GM20000 (cell line): ENCODE measurements at places on chromosomes 16 and 17.

DNA sequence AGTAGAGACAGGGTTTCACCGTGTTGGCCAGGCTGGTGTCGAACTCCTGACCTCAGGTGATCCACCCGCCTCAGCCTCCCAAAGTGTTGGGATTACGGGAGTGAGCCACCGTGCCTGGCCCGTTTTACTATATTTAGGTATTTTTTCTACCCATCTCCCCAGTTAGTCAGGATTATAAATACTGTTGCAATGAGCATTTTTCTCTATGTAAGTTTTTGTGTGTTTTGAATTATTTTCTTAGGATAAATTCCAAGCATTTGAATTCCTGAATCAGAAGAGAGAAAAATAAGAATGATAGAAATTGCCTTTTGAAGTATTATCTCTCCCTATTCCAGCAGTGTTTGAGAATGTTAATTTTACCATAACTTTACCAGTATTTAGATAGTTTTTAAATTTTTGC lies 36.6 kb downstream of the KIAA0513 start:
- DNase-seq, result no peak

- DNase-seq, result no peak
Measured at GRCh38 chr16:85072947-85073346, 39.3 kb downstream of the CIBAR2 start.

DNA sequence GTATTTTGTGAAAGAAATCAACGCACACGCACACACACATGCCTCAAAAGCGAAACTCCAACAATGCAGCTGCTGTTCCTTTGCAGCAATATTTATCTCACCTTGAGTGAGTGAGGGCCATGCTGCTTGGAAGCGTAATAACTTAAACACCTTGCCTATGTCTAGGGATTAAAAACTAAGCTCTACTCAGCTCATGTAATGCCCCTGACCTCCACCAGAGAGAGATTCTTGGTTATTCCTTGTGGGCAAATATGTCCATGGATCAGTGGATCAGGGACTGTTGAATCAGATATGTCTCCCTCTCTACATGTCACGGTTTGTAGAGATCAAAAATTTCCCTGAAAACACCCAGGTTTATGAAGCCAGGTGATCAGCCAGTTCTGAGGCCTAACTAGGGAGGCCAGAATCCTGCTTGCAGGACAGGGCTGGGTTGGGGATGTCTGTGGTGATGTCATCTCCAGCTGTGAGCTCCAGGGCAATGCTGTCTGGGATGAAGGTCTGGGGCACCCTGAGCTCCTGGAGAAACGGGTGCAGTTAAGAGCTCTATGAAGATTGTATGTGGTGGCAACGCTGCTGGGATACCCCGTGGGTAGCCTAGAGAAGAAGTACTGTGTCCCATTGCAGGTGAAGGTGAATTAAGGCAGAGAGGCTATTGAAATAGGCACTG lies 149.4 kb downstream of the KCNJ12 start:
- DNase-seq, result no peak

GRCh38 chr17:48194097-48194550 lies 86.6 kb downstream of the SNX11 start:
- DNase-seq, result no peak

DNA sequence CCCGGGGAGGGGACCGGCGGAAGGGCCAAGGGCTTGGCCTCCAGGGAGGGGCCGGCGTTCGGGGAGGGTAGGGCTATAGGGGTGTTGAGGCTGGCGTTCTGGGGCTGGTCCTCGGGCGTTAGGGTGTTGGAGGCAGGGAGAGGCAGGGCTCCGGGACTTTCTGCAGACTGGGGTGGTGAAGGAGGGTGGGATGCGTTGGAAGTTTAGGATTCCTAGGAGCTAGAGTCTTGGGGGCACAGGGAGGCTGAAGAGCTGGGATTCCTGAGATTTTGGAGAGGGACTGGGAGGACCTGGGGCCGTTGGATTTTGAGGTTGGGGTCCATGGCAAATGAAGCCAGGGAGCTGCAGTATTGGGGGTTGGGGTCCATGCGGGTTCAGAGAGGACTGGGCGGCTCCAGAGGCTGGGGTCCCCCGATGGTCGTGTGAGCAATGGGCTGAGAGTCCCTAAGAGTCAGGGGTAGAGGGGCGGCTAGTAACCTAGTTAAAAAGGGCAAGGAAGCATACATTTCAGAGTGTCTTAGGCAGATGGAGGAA lies 740 bp downstream of the NFATC2IP start:
- DNase-seq, result no peak

- DNase-seq, result no peak
Measured at GRCh38 chr17:58446086-58446485, 28.8 kb upstream of the RNF43 start.

GRCh38 chr16:10754941-10755340 lies 11.3 kb downstream of the NUBP1 start:
- DNase-seq, result no peak

GRCh38 chr17:40064971-40065768 lies 2.4 kb downstream of the THRA start:
- no peak for DNase-seq

- no peak for DNase-seq
Measured at GRCh38 chr16:84665359-84665758, 17.0 kb downstream of the KLHL36 start.

DNA sequence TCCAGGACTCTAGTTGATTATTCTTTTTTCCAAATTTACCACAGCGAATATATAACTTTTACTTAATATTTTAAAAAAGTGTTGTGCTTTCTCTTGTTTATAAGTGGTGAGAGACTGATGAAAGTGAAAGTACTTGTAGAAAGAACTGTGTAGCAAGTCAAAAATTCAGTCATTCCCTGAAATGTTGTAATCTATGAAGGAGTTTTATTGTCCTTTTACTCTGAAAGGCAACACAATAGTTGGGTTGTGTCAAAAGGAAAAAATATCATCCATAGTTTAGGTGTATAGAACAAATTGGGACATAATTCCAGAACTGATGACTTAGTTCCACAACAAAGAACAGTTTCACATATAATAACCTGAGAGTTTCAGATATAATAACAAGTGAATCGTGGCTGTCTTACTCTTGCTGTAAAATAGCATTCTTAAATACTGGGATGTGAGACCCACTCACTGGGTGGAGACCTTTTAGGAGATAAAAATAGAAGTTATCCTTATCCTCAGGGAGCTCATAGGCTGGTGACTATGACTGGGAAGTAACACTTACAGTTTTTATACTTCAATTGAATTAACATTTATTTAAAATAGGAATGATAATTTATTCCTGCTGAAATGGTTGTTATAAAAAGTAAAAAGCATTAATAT lies 20.6 kb downstream of the CYB5B start:
- DNase-seq, result no peak

DNA sequence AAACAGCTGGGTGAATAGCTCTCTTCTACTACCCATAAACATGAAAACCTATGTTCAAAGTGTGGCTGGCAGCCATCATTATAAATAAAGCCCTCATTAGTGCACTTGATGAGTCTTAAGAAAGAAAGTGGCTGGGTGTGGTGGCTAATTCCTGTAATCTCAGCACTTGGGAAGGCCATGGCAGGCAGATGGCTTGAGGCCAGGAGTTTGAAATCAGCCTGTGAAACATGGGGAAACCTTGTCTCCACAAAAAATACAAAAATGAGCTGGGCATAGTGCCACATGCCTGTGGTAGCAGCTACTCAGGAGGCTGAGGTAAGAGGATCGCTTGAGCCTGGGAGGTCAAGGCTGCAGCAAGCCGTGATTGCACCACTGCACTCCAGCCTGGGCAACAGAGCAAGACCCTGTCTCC lies 28.3 kb upstream of the APPBP2 start:
- no peak for DNase-seq

GRCh38 chr16:59840169-59840568 lies 1106.1 kb upstream of the GOT2 start:
- DNase-seq, result no peak

DNA sequence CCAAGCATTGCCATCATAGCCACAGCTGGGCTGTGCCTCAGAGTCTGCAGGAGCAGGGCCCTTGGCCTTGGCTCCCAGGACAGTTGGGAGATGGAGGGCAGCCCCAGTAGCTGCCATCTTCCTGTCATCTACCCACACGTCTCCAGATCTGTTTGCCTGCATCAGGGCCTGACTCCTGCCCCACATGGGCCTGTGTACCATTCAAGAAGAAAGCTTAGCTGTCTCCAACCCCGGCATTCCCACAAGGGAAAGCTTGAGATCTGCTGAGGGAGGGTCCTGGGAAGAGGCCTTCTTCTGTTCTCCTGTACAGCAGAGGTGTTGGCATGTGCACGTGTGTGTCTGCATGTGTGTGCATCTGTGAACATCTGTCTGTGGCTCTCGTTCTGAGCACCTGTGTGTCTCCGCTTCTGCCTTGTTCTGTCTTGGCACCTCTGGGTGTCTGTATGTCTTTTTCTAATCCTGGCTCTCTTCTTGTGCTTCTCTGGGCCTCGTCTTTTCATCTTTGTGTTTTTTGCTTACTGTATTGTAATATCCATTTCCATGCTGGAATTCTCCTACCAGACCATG lies 122.2 kb downstream of the MRM1 start:
- no peak for DNase-seq
